ENCODE measurements at places on chromosomes 13 and 19.

DNA sequence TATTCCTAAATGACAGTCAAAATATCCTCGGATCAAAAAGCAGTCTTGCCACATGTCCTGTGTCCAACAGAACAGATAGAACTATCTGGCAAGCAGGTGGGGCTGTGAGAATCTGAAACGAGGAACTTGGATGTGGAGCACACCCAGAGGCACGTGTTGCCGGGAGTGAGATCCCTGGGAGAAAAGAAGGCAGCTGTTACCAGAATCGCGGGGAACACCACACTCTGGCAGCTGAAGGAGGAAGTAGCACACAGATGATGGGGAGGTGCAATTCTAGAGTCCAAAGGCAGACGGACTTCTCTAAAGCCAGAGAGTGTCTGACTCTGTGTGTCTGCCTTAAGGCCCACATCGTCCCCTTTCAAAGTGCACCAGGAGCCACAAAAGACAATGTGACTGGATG lies 22.3 kb downstream of the SLC7A1 start:
- DNase-seq, result no peak

DNA sequence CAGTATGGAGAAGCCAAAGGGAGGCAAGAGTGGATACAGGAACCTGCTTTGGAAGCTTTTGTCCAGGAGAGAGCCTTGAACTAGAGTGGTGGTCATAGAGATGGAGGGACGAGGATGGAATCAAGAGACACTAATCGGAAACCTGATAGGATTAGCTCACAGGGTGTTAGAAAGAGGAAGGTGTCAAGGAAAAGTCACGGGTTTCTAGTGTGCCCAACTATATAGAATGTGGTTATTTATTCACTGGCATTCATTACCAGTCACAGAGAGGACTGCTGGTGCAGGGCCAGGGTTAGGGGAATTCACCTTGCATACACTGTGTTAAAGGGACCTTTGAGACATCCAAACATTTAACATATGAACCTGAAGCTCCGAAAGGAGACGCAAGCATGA lies 43.4 kb upstream of the URAD start:
- no peak for DNase-seq

DNA sequence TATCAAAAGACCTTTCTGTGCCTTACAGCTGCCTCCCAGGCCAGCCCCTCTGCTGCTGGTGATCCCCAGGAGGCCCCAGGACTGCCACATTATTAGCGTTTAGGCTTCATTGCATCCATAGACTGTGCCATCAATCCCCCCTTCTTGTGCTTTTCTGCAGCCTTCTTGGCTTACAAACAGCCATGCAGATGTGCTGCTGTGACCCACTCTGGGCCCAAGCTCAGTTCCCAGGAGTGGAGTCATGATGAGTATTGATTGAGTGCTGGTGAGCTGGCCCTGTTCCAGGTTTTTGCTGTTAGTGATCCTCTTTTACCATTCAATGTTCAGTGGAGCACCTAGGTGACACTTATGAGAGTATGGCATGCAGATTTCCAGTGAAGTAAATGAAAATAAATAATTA lies 59.9 kb upstream of the SLAIN1 start:
- no peak for DNase-seq

DNA sequence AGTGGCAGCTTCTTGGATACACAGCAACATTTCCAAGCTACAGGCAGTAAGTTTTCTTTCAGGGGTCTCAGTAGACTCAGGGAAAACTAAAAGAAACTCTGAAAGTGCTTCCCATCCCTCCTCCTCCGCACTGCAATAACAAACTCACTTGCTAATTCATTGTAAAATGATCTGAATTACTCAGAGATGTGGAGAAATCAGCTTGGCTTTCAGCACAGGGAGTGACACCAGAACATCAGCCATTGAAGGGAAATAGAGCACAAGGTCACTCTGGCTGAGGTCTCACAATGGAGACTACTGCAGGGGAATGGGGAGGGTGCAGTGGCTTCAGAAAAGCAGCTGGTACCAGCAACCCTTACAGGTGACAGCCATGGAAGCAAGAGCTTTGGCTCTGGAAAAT lies 137.3 kb upstream of the SERP2 start:
- DNase-seq, result no peak

DNA sequence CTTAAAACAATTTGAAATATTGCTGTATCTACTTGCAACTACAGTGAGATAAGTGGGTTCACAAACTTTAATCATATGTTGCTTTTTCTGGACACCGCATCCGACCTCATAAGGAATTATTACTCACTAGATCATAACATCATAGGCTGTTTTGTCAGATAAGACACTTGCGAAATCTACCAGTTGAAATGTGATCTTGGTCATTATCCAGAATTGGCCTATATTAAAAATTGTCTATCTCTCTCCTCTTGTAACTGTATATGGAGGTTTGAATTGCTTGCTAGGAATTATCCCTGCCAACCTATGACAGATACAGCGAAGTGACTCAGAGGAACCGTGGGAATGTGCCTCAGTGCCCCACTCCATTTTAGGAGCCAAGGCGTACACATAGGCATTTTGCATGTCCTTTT lies 117.0 kb upstream of the POSTN start:
- no peak for DNase-seq

GRCh38 chr19:50844296-50844935 lies 10.3 kb upstream of the KLK3 start:
- DNase-seq, result no peak

DNA sequence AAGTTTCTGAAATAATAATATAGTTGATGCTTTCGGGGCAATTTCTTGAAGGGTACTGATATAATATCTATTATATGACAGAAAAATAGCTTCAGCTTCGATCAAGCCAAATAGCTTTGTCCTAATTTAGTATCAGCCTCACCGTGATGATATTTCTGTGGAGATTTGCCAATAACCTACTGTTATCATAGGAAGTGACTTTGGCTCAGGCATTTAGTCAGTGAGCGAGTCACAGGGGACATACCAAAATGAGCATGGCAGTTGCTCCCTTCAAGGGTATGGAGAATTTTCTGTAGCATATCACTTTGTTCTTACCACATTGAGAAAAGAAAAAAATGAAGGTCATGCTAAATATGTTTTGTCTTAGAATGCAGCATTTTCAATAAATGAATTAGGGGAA lies 767.6 kb upstream of the SLITRK1 start:
- no peak for DNase-seq

DNA sequence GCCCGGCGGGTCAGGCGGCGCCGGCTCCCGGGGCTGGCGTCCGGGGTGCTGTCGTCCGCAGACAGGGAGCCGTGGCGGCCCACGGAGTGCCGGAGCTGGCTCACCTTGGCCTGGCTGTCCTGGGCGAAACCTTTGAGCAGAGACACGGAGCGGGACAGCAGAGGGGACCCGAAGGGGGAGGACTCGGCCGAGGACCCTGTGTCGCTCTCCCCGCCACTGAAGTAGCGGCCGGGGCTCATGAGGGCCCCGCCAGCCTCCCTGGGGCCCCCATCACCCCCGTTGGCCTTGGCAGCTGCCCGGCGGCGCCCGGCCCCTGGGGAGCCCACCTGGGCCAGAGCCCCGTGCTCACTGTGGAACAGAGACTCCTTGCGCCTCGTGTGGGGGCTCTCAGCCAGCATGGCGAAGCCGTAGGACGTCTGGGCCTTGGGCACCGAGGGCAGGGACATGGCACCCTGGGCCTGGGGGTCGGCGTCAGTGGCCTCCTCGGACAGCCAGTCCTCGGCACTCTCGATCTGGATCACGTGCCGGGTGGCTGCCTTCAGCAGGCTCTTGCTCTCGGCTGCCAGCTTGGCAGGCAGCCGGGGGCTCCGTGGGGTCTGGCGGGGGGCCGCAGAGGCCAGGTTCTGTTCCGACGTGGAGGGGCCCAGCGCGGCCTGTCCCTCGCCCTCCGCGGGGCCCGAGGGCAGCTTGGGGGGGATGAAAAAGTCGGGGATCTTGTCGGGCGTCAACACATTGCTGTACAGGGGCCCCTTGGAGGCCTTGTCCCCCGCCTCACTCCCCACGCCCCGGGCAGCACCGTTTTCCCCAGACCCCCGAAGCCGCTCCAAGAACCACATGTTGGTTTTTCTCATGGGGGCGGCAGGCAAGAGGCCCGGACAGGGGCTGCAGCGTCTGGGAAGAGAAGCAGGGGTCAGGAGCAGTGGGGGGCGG lies 1.2 kb downstream of the C2CD4C start:
- DNase-seq, result no peak

All from stimulated activated CD8-positive, alpha-beta memory T cell treated with anti-CD3 and anti-CD28 coated beads, Interleukin-4, amount 100 ng/mL, for 4 hours (primary cell).